CD14-positive monocyte (primary cell): ENCODE measurements at places on chromosomes 1 and 21.

GRCh38 chr1:54408147-54409066 is 2.2 kb upstream of the SSBP3 start:
- H3K4me1 ChIP-seq: peaks cover 52% of the 10 kb centered on the region
- H3K27me3 ChIP-seq: no peaks in the 10 kb centered on the region
- DNase-seq: peak; percentile 88

DNA sequence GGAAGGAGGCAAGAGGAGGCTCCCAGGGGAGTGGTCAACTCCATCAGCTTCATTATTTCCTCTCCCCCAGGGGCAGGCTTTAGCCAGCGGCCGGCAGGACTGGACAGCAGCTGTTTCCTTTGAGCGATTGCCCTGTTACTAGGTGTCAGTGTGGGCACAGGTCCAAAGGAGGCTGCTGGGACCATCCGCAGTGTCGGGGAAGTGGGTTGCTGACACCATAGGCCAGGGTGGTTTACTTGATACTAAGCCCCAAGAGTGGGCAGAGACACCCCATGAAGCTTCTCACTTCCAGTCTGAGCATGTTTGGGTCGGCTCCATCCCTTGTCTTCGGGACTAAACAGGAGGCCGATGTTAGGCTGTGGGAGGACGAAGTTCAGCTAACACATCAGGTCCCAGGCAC is 63.6 kb downstream of the KAZN start:
- H3K27ac ChIP-seq: no peak overlapping the region
- H3K27me3 ChIP-seq: no peaks in the 10 kb centered on the region
- no peaks in the 10 kb centered on the region for H3K36me3 ChIP-seq
- no peaks in the 10 kb centered on the region for H3K4me1 ChIP-seq
- no peak for DNase-seq

DNA sequence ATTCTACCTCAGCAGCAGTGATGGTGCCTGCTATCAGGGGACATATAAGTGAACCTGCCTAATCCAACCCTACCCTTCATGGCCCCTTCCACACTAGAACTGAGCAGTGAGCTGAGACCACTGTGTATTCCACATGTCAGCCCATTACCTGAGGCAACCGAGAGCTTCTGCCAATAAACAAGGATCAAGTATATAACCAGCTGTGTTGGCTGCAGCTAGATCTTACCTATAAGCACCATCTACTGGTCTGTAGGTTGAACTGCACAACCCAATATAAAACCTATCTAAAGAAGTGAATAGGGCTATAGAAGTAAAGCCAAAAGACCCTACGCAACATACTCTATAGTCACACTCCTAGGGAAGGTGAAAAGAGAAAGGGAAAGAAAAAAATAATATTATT is 376.9 kb downstream of the HHIPL2 start:
- no peaks in the 10 kb centered on the region for H3K36me3 ChIP-seq
- no peak overlapping the region for H3K4me3 ChIP-seq
- no peak for DNase-seq
- H3K4me1 ChIP-seq: no peaks in the 10 kb centered on the region
- H3K27me3 ChIP-seq: no peaks in the 10 kb centered on the region
- H3K27ac ChIP-seq: no peak overlapping the region

DNA sequence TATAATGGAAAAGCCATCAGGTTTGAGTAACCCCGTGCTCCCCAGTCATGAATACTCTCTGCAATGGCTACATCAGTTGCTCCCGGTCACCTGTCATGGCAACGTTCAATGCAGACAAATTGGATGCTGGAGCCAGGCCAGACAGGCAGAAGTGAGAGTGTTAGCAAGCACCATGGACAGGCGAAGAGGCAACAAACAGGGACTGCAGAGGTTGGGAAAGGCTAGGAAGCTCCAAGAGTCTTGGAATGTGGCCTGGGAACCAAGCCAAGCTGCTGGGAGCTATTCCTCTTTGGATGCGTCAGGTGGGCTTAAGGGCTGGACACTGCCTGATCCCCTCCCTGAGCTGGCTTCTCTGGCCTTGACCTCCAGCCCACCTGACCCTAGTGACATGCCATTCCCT is 102.9 kb downstream of the ACTL8 start:
- H3K27ac ChIP-seq: no peak overlapping the region
- no peaks in the 10 kb centered on the region for H3K36me3 ChIP-seq
- H3K4me1 ChIP-seq: no peaks in the 10 kb centered on the region
- no peak for DNase-seq
- no peaks in the 10 kb centered on the region for H3K27me3 ChIP-seq
